NCI-H460 (cell line): ENCODE measurements at places on chromosomes 13 and 19. TPM values are rescaled to one million over a fixed set of nuclear protein-coding genes. Genes with fewer than 3 reads are reported as not detected.

GRCh38 chr19:11210656-11210928, 13.2 kb upstream of the KANK2 start:
- no peak for DNase-seq

GRCh38 chr13:110360598-110360997, 53.5 kb downstream of the COL4A2 start:
- no peak for DNase-seq

DNA sequence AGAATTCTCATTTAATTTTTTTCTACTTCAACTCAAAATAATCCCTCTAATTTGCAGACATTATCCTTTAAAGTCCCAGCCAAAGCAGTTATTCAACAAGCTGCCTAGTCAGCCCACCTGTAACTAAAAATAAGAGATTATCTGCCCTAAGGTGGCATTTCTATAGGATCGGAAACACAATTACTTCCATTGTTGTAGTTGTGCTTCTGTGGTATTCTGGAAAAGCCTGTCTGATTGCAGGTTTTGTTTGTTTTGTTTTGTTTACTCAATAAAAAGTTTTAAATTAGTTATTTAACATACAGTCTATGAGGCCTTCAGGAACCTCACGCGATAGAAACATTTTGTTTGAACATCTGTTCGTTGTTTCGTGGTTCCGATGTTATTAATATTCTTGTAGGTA, 101.0 kb downstream of the ZIC5 start:
- DNase-seq, result no peak

DNA sequence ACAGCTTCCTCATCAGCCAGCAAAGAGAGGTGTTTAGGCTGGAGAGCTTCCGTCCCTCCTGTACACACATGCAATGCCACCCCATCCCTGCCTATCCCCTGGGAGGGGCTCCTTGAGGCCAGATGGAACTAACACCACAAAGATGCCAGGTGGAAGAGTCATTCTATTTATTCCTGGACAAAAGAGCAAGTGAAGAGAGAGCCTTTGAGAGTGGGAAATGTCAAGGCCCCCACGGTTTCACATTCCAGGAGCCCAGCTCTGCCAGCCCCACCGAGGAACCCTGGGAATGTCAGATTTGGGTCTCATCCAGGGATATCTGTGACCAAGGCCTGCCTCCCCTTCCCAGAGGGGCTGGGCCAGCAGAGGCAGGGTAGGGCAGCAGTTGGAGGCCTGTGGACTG, 30.8 kb upstream of the IGFL1 start:
- DNase-seq, result no peak

DNA sequence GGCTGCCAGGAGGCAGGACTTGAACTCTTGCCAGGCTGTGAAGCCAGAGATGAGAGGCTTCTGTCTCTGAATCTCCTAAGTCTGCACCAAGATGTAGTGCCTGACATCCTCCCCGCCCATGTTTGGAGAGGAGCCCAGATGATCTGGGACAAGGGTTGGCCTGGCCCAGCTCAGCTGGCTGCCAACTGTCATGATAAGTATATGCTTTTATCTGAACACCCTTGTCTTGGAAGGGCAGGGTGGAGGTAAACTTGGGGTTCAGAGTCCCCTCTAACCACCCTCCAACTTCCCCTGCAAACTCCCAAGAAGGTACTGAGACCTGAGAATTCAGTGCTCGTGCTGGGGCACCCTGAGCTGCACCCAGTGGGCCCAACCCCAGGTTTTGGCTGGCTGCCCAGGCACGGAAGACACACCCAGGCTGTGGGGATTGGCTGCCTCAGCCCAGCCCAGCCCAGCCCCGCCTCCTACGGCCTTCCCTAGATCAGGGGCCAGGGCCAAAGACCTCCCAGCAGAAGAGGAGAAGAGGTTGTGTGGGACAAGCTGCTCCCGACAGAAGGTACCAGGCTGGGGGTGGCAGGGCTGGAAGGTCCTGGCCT, at the start of gene CYP4F12:
Gene CYP4F12, plus strand, starts transcription at position 508 of the 596 bp plus-strand sequence. CDS start 443 bp downstream, outside the sequence.
- DNase-seq, result no peak

DNA sequence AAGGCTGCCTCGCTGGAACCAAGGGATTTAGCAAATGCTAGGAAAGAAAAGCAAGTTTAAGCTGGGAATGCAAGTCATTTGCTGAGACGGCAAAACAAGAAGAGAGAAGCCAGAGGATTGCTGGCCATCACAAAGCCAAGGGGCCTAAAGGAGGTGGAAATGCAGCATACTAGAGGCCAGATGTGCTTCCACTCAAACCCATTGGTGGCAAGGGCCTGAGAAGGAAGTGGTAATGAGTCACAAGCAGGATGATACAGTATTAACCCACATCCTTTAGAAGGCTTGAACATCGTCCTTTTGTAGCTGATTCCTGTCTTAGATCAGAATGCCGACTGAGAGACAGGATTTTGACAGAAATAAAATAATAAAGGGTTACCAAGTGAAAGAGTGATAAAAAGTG, 68.2 kb downstream of the ITGBL1 start:
- no peak for DNase-seq

GRCh38 chr13:39107561-39107960, 69.3 kb downstream of the NHLRC3 start:
- no peak for DNase-seq

GRCh38 chr19:1861599-1862031, 1.8 kb downstream of the KLF16 start:
- no peak for DNase-seq

GRCh38 chr13:90562443-90562842, 785.0 kb upstream of the MIR17HG start:
- DNase-seq, result no peak

- DNase-seq, result no peak
Measured at GRCh38 chr19:2084993-2085720, 11.0 kb downstream of the MOB3A start.

DNA sequence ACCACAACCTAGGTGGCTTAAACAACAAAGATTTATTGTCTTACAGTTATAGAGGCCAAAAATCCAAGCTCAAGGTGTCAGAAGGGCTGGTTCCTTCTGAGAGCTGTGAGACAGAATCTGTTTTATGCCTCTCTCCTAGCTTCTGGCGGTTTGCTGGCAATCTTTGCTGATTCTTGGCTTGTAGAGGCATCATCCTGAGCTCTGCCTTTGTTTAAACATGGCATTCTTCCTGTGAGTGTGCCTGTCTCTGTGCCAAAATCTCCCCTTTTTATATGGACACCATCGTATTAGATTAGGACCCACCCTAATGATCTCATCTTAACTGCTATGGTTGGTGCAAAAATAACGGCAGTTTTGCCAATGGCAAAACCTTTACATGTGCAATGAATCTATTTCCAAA, 169.1 kb downstream of the CACNA1A start:
- no peak for DNase-seq

The FAM124A gene
- 1.7 and 2.9 TPM in 2 replicates for total RNA-seq

DNA sequence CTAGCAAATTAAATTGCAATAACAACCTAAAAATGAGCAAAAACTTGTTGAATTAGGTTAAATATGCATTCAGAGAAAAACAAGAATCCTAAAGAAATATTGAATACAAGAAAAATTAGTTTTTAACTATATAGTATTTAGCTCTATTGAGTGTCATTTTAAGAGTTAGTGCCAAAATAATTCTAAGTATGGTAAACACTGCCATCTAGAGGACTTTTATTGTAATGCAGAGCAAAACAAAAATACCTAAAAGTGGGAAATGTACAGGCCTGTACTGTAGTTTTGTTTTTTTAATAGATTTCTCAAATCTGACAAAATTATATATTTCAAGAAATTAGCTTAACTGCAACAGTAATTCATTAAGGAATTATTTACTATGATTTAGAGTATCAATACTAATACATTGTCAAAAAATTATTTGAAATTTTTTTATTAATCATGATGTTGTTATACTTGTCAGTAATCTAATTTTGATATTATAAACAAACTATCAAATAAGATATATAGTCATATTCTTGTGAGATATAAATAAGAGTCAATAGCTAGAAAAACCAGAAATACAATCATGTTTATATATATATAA, 8.2 kb upstream of the PCDH9 start:
- DNase-seq, result peak; percentile 22

- no peak for DNase-seq
Measured at GRCh38 chr13:54709546-54709945, 1680.9 kb downstream of the OLFM4 start.

The MYH14 gene
- total RNA-seq, result 2.6 and 3.0 TPM in 2 replicates

DNA sequence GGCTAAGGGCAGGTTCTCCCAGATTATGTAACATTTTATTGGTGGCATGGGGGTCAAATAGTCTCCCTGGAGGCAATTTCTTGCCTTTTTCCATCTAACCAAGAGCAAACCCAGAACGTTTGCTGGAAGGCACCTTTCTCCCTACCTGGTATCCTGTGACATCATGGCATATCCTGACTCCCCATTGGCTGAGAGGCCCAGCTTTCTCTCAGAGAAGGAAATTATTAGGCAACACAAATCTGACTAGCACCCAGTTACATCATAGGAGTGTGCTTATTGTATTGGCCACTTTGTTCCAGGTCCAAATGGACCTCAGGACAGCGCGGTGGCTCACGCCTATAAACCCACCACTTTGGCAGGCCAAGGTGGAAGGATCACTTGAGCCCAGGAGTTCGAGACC, 13.0 kb downstream of the NTN5 start:
- DNase-seq, result no peak

- DNase-seq, result no peak
Measured at GRCh38 chr13:98877466-98877865, 100.4 kb downstream of the DOCK9 start.

The EFNA2 gene
- 0.62 TPM in 1 of 2 replicates, not detected in the other for total RNA-seq

- no peak for DNase-seq
Measured at GRCh38 chr13:112569821-112570220, 18.1 kb downstream of the TUBGCP3 start.

DNA sequence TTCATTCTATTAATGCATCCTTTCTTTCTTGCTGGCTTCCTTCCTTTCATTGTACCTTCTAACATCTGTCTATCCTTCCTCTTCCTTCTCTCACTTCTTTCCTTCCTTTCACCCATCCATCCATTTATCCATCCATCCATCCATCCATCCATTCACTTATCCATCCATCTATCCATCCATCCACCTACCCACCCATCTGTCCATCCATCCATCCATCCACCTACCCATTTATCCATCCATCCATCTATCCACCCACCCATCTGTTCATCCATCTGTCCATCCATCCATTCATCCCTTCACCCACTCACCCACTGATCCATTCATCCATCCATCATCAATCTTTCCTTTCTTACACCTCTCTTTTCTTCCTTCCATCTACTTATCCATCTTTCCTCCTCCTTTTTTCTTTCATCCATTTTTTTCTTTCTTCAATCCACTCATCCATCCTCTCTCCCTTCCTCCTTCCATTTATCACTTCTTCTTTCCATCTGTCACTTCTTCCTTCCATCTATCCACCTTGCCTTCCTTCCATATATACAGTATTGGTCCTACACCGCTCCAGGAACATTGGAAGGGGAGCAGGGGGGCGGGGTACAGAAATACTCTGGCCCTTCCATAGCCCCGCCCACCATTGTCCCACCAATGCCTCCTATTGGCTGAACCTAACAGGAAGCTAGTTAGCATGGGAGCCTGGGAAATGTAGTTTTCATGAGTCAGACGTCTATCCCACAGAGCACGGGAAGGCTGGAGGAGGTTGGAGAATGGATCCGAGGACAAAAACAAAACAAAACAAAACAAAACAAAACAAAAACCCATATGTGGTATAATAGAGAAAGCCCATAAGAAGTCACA, 45.9 kb downstream of the MBD3L1 start:
- no peak for DNase-seq

DNA sequence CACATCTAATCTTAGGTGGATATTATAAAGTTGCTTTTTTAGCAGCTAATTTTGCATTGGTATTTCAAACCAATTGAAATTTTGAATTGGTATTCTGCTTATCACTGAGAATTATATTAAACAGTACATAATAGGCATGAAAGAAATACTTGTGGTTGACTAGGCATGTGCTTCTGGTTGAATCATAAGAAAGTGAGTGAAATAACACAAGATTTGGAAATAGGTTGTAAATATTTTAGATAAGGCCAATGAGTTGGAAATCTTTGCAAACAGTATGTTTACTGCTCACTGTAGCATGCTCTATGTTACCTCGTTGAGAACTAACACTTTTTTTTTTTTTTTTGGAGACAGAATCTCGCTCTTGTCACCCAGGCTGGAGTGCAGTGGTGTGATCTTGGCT, 66.8 kb upstream of the RFC3 start:
- no peak for DNase-seq

The TMPRSS9 gene
- total RNA-seq, result 0.05 TPM in 1 of 2 replicates, not detected in the other

- no peak for DNase-seq
Measured at GRCh38 chr13:88586263-88586662, 915.1 kb downstream of the SLITRK5 start.

The C19orf44 gene
- 3.3 and 5.1 TPM in 2 replicates for total RNA-seq

The NDUFA7 gene
- 65.7 and 78.1 TPM in 2 replicates for total RNA-seq

The PLIN5 gene
- total RNA-seq, result not detected in 2 replicates

DNA sequence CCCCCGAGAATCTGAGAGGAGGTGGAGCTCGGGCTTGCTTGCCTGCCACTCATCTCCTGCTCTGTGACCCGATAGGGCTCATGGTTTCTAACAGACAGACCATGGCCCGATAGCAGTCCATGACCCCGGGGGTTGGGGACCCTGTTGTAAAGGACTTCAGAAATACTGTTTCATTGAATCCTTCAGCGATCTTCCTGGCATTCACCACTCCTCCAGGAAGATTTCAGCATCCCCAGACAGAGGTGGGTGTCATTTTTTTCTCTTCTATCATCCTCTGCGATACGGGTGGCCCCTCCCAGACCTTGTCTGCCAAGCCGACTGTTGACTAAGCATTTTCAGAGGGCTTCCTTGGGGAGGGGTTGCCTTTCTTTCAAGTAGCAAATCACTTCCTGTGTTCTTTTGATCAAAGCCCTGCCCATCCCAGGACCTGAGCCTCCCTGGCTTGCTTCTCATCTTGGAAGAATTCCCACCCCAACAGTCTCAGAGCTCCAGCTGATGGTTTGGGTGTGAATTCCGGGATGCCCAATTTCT, 1.7 kb downstream of the MYO1F start:
- no peak for DNase-seq

DNA sequence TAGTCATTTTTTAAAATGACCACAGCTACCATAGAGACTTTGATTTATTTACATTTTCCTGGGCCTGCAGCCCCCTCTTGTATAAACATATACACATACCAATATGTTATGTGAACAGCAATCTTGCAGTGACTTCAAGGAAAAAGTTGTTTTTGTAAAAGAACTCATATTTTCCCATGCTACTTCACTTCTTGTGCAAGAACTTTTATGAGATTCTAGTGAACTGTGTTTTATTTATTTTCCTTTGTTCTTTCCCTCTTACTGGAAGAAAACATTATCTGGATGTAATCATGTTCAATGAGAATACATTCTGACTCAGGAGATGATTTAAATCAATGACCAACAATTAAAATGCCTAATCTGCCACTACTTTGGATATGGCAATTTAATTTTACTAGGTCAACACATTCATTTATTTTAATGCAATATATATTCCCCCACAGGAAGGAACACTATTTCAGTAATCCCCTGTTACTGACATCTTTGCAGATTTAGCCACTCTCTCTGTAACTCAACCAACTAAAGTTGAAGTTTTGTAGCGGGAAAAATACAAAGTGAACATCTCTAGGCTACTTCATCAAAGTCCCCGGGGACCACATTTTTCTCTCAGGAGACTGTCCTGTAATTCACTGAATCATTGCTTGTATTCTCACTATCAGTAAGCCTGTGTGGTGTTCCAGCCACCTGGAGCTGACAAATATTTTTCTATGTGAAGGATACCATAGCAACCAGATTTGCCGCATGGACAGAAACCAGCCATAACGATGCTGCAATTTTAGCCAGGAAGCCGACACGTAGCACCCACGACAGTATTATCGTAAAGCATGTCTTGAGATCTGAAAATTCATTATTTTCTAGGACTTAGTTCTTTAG, 90.5 kb downstream of the STARD13 start:
- no peak for DNase-seq

The KATNAL1 gene
- 5.8 and 6.1 TPM in 2 replicates for total RNA-seq
